ENCODE measurements at places on chromosomes 4 and X.

DNA sequence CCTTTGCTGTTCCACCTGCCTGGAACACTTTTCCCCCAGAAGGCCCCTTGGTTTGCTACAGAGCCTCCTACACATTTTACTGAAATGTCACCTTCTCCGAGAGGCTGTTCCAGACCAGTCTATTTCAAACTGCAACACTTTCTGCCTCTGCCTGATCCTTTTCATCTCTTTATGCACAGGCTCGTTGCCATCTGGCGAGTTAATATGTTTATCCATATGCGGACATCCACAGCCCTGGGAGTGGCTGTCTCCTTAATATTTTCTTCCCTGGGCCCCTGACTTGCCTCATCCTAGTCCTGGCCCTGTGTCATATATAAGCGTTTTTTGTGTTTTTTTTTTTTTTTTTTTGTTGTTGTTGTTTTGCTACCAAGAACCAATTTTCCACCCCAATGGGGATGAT is 65.2 kb upstream of the PHKA2 start:
- no peak for DNase-seq

- no peak for DNase-seq
Measured at GRCh38 chr4:118585015-118585414, 100.2 kb upstream of the METTL14 start.

GRCh38 chrX:19569121-19569805 is 54.0 kb upstream of the MAP3K15 start:
- no peak for DNase-seq

DNA sequence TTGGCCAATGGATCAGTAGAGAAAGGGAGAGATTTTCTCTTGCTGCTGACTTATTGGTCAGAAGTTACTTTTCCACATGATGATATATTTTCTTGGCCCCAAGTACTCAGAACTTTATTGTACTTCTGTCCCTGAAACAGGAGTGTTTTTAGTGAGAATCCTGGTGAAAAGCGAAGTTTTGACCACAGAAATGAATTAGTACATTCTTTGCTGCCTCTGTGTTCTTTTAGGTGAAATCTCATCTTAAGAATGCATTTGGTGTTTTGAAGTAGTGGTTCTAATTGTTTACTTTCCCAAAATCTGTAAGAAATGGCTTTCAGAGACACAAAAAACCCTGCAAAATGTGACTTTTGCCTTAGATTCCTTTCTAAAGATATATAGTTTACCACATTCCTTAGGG is 240.4 kb downstream of the FRMPD4 start:
- DNase-seq: no peak

DNA sequence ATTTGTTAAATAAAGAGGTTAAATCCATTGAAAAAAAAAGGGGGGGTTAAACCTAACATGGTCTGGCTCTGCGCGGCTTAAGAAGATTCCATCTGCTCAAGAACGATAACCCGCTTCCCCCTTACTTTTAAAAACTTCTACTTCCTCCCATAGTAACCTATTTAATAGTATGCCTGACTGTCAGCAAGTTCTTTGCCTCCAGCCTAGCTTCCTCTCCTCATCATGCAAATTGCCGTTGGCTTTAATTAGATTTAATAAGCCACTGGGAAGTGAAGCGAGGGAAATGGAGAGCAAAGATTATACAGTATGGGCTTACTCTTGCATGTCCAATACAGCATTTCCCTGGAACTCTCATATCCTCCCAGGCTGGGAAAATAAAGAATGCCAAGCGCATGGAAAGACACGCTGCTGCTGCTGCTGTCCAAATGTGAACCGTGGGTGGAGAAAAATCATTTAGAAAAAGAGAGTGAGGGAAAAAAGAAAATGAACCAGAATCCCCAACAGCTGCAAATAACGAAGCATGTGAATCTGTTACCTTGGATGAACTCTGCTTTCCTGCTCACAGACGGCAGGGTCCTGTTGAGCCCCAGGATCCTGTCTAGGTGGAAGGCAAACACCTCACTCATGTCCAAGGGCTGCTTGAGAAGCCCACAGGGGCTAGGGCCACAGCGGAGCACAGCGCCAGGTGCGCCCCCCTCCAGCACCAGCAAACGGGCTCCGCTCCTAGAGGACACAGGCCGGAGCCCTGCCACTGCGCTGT is 2.7 kb downstream of the GASK1B start:
- no peak for DNase-seq

DNA sequence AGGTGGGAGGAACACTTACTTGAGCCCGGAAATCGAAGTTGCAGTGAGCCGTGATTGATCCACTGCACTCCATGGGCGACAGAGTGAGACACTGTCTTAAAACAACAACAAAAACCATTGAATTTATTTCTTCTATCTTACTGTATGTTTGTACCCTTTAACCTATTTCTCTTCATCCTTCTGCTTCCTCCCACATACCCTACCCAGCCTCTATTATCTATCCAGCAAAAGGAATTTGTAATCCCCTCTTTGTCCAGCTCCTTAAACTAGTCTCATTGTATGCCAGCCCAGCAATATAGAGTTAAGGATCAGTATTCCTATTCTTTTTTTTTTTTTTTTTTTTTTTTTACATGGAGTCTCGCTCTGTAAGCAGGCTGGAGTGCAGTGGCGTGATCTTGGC is 1.9 kb upstream of the NKAP start:
- no peak for DNase-seq

DNA sequence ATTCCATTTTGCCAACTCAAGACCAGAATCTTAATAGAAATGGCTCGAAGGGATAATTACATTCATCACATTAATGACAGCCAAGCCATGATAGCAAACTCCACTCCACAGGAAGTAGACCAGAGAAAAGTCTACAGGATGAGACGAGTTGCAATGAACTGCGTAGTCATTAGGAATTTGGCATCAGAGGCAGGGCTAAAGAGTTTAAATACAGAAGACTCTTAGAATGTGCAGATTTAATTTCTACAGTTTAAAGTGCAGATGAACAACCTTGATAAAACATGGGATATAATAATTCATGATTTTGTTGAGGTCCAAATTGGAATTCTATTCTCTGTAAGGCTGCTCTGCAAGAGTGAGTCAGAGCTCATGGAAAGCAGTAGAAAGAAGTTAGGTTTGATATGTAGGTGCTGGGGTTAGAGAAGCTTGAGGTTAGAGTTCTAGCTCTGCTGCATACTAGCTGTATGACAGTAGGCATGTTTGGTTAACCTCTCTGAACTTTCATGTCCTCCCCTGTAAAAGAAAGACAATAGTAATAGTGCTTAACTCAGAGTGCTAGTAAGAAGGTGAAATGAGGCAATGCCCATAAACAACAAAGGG is 32.2 kb downstream of the LNX1 start:
- DNase-seq: no peak

DNA sequence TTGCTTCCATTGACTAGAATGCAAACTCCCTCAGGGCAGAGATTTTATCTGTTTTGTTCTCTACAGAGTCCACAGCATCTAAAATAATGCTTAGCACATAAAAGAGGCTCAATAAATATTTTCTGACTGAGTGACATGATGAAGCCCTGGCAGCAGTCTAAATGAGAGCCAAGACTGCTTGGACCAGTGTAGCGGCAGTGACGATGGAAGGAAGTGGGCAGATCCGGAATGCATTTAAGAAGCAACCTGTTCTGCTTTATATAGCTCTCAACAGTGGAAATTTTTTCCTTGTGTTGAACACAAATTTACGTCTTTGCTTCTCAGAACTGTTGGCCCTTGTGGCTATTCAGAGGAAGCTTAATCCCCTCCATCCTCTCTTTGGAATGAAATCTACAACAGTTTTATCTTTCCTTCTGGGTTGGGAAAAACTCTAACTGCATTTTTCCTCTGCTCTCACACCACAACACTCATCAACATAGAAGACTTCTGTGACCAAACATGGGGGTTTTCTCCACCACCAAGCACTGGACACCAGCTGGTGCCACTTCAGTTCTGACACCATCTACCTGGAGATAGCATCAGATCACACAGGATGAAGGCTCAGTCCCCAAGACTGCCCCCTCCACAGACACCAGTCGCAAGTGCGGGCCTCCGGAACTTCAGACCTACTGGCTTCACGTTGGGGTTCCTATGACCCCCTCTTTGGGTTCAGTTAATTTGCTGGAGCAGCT is 7.0 kb upstream of the BEND4 start:
- no peak for DNase-seq

- DNase-seq: no peak
Measured at GRCh38 chr4:53781629-53782457, 190.6 kb upstream of the LNX1 start.

DNA sequence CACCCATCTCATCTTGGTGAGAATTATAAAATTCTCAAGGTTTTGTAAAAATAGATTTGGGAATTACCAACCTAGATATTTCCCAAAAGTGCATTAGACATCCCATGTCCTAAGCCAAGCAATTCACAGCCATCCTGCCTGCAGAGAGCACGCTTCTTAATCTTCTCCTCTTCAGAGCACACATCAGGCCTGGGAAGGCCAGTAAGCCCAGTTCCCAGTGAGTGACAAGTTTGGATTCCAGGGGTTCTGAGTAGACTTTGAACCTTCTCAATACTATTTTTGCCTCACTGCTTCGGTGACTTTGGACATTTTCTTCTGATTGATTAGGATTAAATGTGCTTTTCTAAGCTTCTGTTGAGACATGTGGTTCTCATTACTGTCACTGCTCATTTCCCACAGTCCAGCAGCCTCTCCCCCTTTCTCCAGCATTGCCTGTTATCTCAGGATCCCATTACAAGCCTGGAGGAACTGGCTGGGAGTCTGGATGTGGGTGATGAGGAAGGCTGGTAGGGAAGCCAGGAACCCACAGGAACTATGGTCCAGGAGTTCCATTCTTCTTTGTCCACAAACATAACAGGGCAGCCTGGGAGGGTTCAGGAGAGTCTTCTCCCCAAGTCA is 56.4 kb upstream of the TMEM150C start:
- DNase-seq: no peak

GRCh38 chr4:31362756-31363155 is 642.6 kb downstream of the PCDH7 start:
- DNase-seq: no peak

GRCh38 chrX:66728818-66729271 is 90.0 kb upstream of the EDA2R start:
- peak; percentile 31 for DNase-seq

- DNase-seq: no peak
Measured at GRCh38 chrX:37553476-37553875, 18.0 kb upstream of the LANCL3 start.

GRCh38 chrX:69387567-69388487 is 116.3 kb upstream of the NALF2 start:
- peak; percentile 7 for DNase-seq

DNA sequence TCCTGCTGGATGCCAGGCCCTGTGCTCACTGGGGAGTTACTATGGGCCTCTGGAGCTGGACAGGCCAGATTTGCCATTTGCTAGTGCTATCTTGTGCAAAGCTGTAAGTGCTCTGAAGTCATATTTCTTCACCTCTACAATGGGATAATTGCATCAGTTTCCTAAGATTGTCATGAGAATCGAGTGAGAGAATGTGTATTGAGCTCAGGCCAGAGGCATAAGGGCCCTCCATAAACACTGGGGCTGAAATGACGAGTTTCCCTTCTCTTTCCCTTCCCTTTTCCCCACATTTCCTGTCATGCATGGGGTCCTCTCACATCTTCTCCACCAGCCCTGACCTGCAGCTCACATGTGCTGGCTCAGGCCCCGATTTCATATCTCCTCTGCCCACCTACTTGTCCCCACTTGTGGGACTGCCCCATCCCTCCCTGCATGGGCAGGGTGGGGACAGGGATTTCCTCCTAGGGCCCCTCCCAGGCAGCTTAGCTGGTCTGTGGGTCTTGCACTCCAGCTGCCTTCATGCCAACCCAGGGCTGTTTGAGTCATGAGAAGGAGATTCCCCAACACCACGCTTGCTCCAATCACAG is 358.8 kb downstream of the MID1IP1 start:
- DNase-seq: no peak

- no peak for DNase-seq
Measured at GRCh38 chr4:93267747-93268146, 560.8 kb upstream of the ATOH1 start.

- no peak for DNase-seq
Measured at GRCh38 chr4:151962138-151962823, 201.5 kb upstream of the GATB start.

GRCh38 chr4:186624951-186625350 is 69.6 kb upstream of the MTNR1A start:
- DNase-seq: no peak

DNA sequence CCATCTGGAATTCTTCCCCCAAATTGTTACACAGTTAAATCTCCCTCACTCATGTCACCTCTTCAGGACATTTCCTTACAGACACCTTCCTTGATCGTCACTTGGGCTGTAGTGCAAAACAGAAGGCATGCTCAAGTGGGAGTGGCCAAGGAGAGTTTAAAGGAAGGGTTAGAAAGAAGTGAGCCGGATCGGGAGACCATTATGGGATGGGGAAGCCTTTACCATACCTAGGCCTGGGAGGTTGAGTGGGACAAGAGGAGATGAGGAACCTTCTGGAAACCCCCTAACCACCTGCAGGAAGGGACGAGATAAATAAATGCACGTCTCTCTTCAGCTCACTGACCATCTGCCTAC is 102.7 kb downstream of the UCHL1 start:
- no peak for DNase-seq

DNA sequence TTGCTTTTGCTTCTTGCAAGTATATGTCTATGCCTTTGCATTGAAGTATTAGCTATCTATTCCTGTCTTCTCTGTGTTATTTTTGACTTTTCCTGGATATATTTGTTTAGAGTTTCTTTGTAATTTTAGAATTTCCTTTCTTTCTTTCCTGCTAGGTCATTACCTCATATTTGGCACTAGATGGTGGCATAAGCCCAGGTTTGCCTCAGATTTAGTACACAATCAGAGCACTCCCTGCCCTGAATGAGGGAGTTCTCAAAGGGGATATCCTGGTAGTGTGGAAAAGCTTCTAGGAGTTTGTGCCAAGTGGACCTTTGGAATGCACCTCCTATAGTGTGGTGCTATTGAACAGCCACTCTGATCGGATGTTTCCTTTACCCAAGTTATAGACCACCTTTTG is 181.6 kb downstream of the UGT8 start:
- DNase-seq: no peak

DNA sequence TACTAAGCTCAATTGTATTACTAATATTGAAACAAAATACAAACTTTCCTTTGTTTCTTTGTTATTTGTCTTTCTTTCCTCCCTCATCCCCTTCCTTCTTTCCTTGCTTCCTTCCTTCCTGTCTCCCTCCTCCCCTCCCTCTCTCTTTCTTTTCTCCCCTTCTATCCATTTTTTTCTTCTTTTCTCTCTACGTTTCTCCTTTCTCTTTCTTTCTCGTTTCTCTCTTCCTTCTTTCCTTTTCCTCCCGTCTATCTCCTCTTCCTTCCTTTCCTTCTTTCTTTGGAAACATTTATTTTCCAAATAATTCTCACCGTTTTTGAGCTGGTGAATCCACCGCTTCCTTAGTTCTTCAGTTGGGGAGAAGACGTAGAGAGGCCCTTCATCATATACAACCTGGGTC is 16.3 kb downstream of the BTK start:
- no peak for DNase-seq

- no peak for DNase-seq
Measured at GRCh38 chr4:55158957-55159356, 33.6 kb upstream of the KDR start.

Data from activated CD4-positive, alpha-beta T cell treated with anti-CD3 and anti-CD28 coated beads for 24 hours (primary cell).